Esophagus squamous epithelium (tissue), 5 donors: ENCODE measurements at places on chromosomes 2 and 18. TPM values are rescaled to one million over a fixed set of nuclear protein-coding genes. Genes with fewer than 3 reads are reported as not detected.

GRCh38 chr2:100984892-100985307 is 17.2 kb upstream of the RPL31 start:
- H3K27ac ChIP-seq, result no peak overlapping the region
- H3K36me3 ChIP-seq, result peaks cover 88% of the 10 kb centered on the region
- DNase-seq, result peak; percentile 8
- no peaks in the 10 kb centered on the region for H3K27me3 ChIP-seq
- no peak overlapping the region for H3K4me3 ChIP-seq

DNA sequence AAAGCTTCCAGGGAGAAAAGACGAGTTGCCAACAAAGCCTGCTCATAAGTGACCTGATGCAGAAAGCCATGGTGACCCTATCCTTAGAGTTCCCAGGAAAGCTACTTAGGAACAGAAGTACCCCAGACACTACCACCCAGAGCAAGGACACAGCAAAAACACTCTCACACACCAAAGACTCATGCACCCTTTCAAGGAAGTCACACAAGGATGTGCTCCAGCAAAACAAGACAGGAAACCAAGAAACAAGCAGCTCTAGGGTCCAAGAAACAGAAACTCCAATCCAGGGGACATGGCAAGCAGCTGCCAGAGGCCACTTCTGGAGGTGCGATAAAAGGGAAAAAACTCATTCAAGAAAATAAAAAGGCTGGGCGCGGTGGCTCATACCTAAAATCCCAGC is 5.7 kb downstream of the KIF1A start:
- peaks cover 10% of the 10 kb centered on the region for H3K4me1 ChIP-seq
- no peak overlapping the region for H3K27ac ChIP-seq
- H3K27me3 ChIP-seq, result peaks cover 4% of the 10 kb centered on the region
- H3K36me3 ChIP-seq, result no peaks in the 10 kb centered on the region

- peak overlapping the region; percentile 36 for H3K4me3 ChIP-seq
- no peak overlapping the region for H3K27ac ChIP-seq
- peaks cover 88% of the 10 kb centered on the region for H3K27me3 ChIP-seq
- no peak for DNase-seq
- H3K36me3 ChIP-seq, result no peaks in the 10 kb centered on the region
Observed at GRCh38 chr2:118774458-118775133, 72.9 kb downstream of the EN1 start.

Gene HIBCH
- 20.9 TPM for total RNA-seq

Gene EML6
- total RNA-seq, result 4.4 TPM
